NCI-H748 treated with DMSO at 0.1 percent for 48 hours (cell line): ENCODE measurements at places on chromosomes 5 and 9.

DNA sequence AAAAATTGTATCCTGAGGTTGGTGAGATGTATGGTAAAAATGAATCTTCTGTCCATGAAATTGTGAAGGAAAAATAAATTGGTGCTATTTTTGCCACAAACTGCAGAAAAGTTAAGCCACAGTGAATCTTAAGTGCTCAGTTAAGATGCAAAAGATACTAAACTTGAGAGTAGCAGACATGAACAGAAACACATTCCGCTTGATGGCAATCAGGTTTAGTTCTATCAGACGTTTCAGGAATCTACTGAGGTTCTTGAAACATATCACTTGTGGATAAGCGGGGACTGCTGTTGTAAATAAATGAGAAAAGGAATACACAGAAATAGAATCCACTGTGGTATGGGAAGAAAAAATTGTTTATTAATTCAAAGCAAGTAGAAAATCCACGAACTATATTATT is 311.2 kb upstream of the PRR16 start:
- DNase-seq: no peak

GRCh38 chr5:178349625-178350353 is 117.2 kb upstream of the PHYKPL start:
- no peak for DNase-seq

DNA sequence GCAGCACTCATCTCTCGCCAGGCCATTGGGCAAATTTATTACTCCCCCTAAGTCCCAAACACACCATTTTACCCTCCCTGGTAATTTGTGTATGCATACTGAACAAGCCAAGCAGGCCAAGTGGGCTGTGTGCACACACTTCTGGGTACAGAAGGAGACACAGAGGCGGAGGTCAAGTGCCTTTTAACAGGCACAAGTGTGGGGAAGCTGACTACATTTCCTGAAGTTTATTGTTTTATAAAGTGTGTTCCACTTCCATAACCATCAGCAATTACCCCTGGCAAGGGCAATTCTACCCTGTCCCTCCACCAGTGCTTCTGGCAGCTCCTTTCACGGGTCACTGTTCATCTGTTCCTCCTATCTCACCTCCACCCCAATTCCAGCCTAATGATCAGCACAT is 93.9 kb downstream of the SETX start:
- no peak for DNase-seq

GRCh38 chr9:125987420-125987819 is 240.2 kb downstream of the PBX3 start:
- no peak for DNase-seq

- peak; percentile 61 for DNase-seq
Observed at GRCh38 chr9:20618361-20618802, 3.9 kb downstream of the MLLT3 start.

DNA sequence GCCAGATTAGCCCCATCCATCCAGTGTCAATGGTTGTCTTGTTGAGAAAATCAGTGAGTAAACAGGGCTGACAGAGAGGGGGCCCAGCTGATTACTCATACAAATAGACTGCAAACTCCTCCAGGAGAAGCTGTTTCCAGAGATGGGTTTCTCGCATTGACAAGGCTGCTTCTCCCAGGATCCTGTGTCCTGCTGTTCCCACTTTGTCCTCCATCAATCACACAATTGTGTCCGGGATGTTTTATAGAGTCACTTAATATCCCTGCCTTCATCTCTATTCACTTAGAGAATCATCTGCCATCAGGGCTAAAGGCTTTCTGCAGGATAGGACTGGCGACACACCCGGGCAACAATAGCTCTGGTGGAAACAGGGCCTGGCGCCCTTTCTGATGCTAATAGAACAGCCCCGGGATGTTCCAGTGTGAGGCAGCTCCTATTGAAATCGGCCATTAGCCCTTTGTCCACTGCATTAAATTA is 71.7 kb upstream of the TBCA start:
- DNase-seq: peak; percentile 89

DNA sequence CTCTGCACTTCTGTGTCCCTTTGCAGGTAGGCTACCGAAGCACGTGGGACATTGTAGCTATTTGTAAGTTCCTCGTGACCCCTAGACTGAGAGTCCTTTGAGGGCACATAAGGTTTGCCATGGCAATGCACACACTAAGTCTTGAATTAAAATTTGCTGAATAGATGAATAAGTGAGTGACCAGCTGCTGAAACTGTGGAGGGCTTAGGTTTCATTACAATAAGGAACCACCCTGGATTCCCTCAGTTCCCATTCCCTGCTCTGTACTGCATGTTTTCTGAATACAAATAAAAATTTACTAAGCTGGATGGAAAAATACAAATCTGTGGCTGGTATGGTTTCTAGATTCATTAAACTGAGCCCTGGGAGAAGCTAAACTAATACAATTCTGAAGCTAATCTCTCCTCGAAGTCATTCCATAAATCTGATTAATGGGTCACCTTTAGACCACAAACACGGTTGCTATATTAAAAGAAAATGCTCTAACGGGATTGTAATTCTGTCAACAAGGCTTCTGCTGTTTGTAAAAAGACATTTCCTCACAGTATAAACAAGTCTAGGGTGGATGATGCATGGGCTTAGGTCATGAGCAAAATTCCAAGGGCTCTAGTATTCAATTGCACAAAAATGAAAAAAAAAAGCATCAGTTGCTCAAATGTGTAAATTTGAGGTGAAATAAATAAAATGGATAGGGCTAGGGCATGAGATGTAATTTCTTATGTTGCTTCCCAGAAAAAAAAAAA is 172.3 kb downstream of the ATP10B start:
- no peak for DNase-seq

DNA sequence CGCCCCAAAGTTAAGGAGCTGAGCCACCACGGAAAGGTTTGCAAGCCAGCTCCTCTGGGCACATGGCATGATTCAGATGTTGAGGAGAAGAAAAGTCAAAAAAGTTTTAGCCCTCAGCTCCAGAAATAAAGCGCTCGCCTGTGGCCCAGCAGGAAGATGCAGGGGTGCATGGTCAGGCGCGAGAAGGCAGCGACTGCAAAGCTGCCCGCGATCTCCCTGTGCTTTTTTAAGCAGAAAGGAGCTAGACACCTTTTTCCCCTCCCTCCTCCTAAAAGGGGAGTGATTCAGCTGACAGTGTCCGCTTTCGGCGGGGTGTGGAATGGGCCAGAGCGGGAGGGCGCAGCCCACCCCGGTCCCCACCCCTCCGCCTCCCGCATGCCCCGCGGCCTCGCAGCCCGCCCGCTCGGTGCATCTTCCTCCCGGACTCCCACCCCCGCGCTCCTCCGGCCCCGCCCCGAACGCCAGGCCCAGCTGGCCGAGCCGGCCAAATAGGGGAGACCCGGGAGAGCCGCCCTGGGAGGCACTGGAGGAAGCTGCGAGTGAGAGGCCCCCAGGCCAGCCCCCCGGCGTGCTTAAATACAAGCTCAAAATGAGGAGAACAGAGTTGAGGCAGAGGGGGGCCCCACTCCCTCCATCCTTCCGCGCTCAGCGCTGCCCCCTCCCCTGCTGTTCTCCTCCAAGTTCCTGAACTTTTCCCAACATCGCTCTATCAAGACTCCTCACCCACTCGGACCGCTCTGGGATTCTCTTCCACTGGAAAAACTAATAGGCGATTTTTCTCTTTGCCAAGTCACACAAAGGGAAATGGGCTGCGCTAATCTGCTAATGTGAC is at the start of gene ADAMTS12:
TSS of gene ADAMTS12 (minus strand) at position 203 of the 832 bp plus-strand sequence. CDS start at position 69, 134 bp downstream.
- peak; percentile 58 for DNase-seq

GRCh38 chr5:176748073-176748966 is 62.0 kb upstream of the UNC5A start:
- DNase-seq: no peak

GRCh38 chr9:93543117-93543516 is 33.3 kb upstream of the PHF2 start:
- DNase-seq: no peak

DNA sequence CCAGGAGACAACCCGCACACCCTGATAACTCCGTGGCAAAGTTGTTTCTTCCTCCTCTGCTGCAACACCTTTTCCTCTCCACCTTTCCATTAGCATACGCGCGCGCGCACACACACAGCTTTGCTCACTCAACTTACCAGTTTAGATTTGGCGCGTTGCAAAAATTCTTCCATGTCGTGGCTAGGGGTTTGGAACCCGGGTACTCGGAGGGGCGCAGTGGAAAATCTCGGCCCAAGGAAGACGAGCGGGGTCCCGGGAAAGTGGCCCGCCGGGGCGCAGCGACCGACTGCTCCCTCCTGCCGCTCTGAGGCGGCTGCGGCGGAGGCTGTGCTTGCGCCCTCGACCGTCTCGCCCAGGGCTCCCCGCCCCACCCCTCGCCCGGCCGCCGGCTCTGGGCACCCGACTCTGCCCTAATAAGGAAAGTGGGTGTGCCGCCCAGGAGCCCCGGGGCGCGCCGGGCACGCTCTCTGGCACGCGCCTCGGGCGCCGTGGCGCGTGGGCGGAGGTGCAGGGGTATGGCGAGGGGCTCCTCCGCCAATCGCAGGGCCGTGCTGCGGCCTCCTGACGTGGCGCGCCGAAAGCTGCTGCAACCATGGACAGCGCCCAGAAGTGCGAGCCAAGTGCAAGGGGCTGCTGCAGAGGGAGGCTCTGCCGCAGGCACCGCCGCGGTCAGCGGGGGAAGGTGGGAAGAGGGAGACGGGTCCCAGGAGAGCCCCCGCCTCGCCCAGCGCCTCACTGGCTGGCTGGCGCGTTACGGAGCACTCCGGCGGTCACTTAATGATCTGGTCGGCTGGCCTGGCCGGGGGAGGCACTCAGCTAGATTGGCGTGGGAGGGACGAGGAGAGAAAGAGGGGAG is at the start of gene PRUNE2:
TSS of gene PRUNE2 (minus strand) at position 324 of the 856 bp plus-strand sequence. CDS start at position 173, 151 bp downstream.
- DNase-seq: peak; percentile 77
